Stimulated activated CD4-positive, alpha-beta T cell treated with anti-CD3 and anti-CD28 coated beads, Interleukin-1b, Interleukin-23, amount 100 ng/mL, for 1 hour (primary cell): ENCODE measurements at places on chromosomes 16 and 17.

DNA sequence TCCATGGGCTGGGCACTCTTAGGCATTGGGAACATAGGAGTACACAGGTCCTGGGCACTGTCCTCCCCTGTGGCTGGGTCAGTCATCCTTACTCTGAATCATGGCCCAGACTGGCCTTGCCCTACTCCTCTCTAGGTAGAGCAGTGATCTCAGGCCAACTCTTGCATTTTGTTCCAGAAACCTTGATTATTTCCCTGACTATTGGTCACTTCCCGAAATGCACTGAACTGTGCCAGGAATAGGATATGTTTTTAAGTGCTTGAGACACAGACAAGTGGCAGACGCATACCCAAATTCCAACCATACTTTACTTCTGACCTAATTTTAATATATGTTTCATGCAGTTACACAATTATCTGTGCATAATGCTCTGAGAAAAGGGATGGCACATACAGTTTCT is 10.3 kb downstream of the KRABD2 start:
- no peak for DNase-seq

DNA sequence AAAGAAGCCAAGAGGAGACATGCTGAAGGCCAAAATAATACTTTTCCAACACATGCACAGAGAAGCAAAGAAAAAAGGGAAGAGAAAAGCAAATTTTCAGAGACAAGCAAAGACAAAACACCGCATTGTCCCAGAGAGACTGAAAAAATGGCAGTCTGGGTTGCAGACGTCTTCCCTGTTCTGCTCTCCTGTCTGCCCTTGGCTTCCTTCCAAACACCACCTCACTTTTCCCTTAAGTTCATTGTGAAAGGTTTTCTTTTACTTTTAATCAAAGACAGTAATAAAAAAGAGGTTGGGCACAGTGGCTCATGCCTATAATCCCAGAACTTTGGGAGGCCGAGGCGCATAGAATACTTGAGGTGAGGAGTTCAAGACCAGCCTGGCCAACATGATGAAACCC is 21.2 kb upstream of the VAT1L start:
- DNase-seq: no peak

DNA sequence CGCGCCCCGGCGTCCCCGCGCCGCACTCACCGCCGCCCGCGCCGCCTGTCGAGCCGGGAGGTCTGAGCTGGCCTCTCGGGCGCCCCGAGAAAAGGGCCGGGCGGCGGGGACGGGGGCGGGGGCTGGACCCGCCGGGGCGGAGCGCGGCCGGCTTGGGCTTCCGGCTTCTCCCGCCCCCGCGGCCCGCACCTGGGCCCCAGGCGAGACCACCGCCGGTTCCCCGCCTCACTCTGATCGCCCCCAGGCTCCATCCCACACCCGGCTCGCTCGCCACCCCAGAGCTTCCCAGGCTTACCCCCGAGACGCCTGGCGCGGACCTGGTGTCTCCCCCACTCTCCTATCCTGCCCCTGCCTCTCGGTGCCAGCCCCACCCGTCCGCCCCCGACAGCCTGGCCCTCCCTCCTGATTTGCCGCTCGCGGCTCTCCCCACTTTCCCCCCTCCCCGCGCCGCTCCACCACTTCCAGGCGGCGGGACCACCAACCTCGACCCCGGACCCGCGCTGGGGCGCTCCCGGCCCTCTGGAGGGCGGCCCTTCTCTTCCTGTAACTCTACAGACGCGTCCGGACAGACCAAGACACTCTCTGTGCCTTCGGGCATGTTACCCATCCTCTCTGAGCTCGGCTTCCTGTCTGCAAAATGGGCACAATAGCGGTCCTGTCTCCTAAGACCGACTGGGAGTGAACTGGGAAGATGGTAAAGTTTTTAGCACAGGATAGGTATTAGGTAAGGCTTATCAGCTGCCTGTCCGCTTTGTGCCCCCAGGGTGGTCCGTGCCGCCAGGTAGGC is at the start of gene LITAF:
LITAF (minus strand) TSS at position 64 of the 787 bp plus-strand sequence. CDS start 30,189 bp downstream, outside the sequence.
- DNase-seq: no peak

DNA sequence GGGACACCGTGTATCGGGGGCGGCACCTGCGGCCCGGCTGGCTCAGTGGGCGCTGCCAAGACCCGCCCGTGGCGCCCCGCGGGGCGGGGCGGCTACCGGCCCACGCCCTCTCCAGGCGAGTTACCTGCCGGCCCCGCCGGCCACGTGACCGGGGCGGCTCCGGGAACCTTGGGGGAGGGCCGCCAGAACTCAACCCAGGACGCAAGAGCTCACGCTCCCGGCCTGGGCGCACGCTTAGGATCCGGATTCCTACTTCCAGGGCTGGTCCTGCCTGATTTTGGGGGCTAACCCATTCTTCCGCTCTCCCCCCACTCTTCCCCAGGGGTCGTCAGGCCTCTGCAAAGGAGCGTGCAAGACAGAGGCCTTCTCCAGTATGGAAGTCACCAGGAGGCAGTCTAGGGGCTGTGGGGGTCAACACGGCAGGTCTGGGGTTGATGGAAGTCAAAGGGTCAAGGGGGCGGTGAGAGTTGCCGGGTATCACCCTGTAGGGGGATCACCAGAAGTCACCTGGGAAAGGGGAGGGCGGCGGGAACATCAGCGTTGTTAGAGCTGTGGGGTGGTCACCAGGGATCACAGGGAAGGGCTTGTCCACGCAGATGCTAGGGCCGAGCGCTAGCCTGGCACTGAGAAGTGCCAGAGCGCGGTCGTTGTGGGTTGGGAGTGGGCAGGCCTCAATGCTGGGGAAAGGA is 354 bp upstream of the ESRP2 start:
- no peak for DNase-seq

GRCh38 chr17:27760069-27760885 is 40.1 kb downstream of the NOS2 start:
- DNase-seq: peak; percentile 68

DNA sequence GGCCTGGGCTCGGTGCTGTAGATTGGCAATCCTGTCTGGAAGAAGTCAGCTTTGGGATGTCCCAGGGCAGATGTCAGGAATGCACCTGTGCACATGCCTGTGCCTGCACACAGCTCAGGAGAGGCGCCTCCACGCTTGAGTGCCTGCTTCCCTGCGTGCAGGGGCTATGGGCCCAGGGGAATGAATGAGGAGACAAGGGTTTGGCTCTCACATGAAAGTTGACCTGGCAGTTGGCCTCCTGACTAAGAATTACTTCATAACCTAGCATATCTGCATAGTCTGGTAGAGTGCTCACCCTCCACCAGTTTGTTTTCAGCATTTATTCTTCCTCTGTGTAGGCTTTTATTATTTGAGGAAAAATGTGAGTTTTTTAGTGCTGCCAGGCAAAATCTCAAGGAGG is 50.0 kb downstream of the PLD6 start:
- no peak for DNase-seq

GRCh38 chr17:30824002-30824355 is 513 bp downstream of the CRLF3 start:
- DNase-seq: no peak

DNA sequence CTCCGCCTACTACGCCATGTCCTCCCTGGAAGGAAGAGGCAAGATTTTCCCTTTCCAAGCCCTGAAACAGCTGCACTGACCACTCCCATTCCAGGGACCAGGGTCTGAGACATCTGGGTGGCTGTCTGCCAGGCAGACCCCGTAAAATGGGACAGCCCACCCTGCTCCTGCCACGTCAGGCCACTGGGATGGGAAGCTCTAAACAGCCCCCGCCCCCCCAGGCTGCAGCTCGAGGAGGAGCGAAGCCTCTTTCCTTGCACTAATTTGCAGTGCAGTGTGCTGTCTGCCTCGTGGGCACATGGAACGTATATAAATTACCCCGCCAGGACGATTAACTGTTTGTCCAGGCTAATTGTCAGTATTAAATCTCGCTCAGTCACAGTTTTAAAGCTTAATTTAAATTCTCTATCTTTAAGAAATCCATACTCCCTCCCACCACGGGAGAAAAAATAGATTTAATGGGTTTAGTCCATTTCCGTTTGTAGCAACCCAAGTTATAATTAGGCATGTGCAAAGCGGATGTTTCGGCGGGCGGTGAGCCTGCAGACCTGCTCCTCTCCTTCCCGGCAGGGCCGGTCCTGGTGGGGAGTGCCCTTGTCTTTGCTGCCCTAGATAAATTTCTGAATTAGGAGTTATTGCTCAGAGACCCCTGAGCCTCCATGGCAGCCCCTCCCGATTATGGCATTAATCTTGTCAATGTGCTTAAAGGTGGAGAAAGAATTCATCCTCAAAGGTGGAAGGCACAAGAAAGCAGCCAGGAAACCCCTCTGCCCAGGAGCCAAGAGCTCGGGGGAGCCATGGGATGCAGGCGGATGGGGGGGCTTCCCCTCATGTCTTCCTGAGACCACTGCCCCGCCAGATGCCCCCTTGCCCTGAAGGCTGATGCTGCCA is 268.0 kb upstream of the TNRC6C start:
- no peak for DNase-seq

DNA sequence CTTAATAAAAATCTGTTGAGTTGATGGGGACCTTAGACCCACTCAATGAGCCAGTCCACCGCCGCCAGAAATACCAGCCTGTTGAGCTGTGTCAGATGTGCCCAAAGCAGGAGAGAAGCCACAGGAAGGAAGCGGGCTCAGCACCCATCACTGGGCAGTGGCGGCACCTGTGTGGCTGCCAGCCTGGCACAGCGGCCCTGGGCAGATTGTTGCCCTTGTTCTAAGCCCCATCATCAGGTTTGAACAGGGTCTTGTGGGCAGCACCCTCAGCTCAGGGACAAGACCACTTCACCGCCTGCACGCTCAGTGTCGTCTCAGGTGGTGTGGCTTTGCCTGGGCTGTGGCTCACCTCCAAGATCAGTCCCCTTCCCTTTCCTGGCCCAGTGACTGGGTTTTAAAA is 9.3 kb downstream of the ENDOV start:
- no peak for DNase-seq

- peak; percentile 32 for DNase-seq
Measured at GRCh38 chr17:75031972-75032719, 14.6 kb downstream of the ATP5PD start.

DNA sequence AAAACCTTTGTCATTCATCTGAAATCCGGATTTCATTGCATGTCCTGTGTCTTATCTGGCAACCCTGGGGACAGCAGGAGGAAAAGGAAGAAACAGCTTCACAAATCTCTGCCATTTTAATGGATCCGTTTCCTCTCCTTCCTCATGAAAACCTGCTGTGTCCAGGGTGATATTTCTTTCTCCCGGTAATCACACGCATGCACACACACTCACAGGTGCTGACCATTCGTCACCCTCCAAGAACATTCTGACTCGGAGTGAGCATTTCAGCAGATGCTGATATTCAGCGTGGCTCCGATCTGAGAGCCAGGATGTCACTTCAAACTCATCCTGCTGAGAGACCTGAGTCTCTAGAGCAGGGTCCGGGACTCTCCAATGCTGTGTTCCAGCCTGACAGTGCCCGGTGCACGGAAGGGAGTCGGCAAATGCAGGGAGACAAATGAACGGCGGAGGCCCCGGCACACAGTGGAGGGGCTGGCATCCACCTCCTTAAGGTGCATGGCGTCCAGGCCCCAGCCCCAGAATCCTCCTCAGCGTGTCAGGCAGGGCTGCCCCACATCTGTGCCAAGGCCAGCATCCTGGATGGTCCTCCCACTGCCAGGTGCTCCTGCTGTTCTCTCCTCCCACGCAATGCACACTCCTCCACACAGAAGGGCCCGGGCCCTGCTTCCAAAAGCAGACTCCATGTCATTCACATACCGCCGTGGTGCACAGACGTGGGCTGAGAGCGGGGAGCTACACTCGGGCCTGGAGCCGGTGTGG is 70.7 kb downstream of the RBFOX3 start:
- no peak for DNase-seq

- no peak for DNase-seq
Measured at GRCh38 chr16:2713523-2713922, 6.5 kb downstream of the PRSS27 start.

DNA sequence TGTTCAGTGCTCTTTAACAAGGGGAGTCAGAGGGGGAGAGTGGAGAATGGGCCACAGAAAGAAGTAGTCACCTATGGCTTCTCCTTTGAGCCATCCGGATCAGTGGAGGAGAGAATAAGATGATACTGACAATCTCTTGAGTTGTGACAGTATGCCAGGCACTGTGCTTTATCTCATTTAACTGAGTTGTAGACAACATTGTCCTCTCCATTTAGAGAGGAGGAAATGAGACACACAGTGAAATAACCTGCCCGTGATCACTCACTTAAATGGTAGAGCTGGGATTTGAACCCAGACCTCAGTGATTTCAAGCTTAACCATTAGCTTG is 17.8 kb upstream of the EEF2K start:
- no peak for DNase-seq

DNA sequence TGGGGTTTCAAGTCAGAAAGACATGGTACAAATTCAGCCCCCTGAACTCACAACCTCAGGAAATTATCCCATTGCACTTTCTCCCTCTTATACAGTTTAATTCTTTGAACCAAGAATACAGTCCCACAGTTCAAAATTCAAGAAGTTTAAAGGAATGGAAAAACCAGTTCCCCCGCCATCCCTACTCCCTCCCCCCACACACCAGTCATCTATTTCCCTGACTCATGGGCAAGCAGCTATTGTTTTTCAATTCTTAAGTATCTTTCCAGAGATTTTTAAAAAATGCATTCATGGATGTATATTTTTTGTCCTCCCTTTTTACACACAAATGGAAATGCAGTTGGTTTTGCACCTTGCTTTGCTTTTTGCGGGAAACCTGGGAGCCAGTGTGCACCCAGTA is 7.3 kb downstream of the SYCE1L start:
- no peak for DNase-seq

- no peak for DNase-seq
Measured at GRCh38 chr16:75207831-75208230, 870 bp upstream of the CTRB2 start.

- no peak for DNase-seq
Measured at GRCh38 chr17:40230670-40231069, 11.6 kb downstream of the WIPF2 start.

DNA sequence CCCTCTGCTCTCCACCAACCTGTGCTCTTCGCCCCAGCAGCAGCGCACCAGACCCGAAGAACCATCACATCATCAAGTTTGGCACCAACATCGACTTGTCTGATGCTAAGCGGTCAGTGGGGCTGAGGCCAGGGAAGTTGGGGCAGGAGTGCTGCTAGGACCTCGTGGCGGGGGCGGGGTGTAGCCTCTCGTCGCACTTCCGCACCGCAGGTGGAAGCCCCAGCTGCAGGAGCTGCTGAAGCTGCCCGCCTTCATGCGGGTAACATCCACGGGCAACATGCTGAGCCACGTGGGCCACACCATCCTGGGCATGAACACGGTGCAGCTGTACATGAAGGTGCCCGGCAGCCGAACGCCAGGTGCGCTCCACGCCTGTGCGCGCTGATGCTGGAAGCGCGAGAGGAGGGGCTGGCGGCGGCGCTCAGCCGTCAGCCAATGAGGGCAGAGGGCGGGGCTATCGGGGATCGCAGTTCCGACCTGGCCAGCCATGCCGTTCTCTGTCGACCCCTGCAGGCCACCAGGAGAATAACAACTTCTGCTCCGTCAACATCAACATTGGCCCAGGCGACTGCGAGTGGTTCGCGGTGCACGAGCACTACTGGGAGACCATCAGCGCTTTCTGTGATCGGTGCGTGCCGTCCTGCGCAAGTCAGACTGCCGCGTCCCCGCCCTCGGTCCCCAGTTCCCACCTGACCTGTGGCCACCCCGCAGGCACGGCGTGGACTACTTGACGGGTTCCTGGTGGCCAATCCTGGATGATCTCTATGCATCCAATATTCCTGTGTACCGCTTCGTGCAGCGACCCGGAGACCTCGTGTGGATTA is 3.2 kb upstream of the TMEM88 start:
- peak; percentile 83 for DNase-seq

GRCh38 chr17:39937447-39937846 is 9.9 kb downstream of the LRRC3C start:
- no peak for DNase-seq

- no peak for DNase-seq
Measured at GRCh38 chr16:55232822-55233221, 91.2 kb upstream of the IRX6 start.
